Spinal cord (tissue), 10 donors: ENCODE measurements at places on chromosomes 2 and 18. TPM values are rescaled to one million over a fixed set of nuclear protein-coding genes. Genes with fewer than 3 reads are reported as not detected.
A peak's percentile ranks its signal among the peaks of the same experiment; 100 is the strongest.

DNA sequence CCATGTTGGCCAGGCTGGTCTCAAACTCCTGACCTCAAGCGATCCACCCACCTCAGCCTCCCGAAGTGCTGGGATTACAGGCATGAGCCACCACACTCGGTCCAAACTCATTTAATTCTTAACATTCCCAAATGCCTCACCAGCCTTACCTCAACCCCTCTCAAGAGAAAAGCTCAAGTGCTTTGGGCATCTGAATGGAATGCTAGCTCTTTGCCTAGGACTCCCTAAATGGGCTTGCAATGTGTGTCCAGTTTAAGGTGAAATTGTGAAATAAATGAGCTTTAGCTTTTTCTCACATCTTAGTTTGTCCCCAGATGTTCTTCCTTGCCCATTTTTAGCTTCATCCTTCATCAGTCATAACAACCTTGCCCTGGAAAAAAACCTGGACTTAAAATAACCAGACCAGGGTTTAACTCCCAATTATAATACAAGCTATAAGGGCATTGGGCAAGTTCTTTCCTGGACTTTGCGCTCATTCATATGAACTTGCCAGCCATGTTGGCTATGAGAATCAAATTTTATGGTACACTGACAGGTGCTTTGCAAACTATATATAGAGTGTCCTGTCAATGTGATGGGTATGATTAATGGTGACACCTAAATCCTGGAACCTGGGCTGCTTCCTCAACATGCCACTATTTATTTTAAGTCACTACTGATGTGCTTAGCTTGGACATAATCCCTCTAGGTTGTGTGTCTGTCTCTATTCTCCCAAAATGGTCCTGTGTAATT lies 95.1 kb upstream of the SERPINE2 start:
- H3K4me1 ChIP-seq, result no peaks in the 10 kb centered on the region
- no peaks in the 10 kb centered on the region for H3K36me3 ChIP-seq
- no peaks in the 10 kb centered on the region for H3K27me3 ChIP-seq
- no peak overlapping the region for H3K4me3 ChIP-seq
- no peak for DNase-seq

- H3K4me3 ChIP-seq, result no peak overlapping the region
- no peaks in the 10 kb centered on the region for H3K36me3 ChIP-seq
- DNase-seq, result no peak
- H3K4me1 ChIP-seq, result peaks cover 7% of the 10 kb centered on the region
Observed at GRCh38 chr2:159119652-159120257, 151.3 kb downstream of the TANC1 start.

DNA sequence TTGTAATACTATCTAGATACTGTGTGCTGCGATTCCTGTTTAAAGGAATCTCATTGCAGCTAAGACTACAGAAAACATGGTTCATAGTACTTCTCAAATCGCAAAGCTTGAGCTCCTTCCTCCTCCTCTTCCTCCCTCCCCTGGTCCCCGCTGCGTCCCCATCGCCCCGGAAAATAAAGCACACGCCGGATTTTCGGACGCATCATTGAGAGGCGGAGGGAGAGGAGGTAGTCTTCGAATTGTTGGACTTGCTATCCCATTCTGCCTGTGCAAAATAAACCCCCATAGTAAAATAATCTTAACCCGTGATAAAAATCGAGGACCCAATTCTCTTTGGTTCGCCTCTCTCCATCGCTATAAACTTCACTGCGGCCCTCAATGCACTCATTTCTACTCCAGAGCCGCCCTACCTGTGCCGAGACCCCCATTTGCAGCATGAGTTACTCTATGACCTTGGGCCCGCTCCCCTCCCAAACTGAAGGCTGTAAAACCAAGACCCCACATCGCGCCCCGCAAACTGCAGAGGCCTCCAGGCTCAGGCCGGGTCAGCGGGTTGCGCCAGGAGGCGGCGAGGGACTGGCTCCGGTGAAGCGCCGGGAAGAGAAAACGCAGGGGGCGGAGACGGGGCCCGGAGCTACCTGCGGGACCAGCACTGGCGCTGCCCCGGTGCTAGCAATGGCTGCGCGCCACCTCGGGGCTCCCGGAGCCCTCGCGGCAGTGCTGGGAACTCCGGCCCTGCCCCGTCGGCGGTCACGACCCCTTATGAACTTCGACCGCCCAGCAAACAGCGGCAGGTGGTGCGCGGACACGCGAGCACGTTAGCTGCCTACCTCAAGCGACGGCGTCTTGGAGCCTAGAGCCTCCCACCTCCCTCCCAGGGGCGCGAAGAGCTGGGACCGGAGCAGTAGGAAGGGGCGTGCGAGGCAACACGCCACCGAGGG lies 649 bp downstream of the ESCO1 start:
- H3K4me3 ChIP-seq, result peak overlapping the region; percentile 74
- H3K4me1 ChIP-seq, result peaks cover 18% of the 10 kb centered on the region
- no peaks in the 10 kb centered on the region for H3K27me3 ChIP-seq
- no peaks in the 10 kb centered on the region for H3K36me3 ChIP-seq

DNA sequence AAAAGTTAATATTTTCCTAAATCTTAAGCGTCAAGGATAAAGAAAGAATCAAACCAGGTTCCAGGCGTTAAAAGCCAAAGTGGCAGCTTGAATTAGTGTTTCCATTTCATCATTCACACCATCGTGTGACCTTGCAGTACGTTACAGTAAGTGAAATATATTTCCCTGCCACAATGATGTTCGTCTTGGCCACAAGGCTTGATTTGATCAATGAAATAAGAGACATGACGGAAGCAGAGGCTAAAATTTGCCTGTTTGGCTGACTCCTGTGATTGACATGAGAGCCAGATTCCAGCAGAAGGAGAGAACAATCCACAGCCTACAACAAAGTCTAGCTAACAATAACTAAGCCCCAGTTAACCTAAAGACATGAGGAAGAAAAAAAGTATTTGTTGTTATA lies 62.0 kb downstream of the ASXL2 start:
- no peaks in the 10 kb centered on the region for H3K27me3 ChIP-seq
- DNase-seq, result no peak
- H3K4me1 ChIP-seq, result no peaks in the 10 kb centered on the region
- no peak overlapping the region for H3K4me3 ChIP-seq
- H3K27ac ChIP-seq, result no peak overlapping the region

The PRKAG3 gene
- total RNA-seq, result 0.06 TPM

The METTL21A gene
- 25.7 TPM for total RNA-seq

GRCh38 chr2:99488539-99489062 lies 1.2 kb downstream of the REV1 start:
- no peak for DNase-seq
- peaks cover 10% of the 10 kb centered on the region for H3K4me1 ChIP-seq
- peak overlapping the region; percentile 90 for H3K27ac ChIP-seq
- peak overlapping the region; percentile 71 for H3K4me3 ChIP-seq

DNA sequence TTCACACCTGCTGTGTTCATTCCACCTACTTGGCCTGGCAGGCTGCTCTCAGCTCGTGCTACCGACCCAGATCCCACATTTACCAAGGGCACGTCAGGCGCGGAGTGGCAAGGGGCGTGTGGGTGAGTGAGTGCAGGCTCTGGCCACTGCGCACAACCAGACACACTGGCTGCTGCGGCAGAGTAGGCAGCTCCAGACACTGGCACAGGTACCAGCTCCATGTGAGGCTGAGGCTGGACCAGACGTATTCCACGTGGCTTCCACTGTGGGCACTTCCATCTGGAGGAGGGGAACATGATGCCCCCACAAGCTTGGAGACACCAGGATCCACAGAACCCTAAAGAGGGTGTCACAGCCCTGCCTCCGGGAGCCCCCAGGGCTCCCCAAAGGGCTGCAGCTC lies 74.6 kb upstream of the ZNF804A start:
- no peaks in the 10 kb centered on the region for H3K36me3 ChIP-seq
- DNase-seq, result no peak
- H3K27ac ChIP-seq, result no peak overlapping the region

GRCh38 chr2:177171418-177171865 lies 41.2 kb upstream of the HNRNPA3 start:
- H3K4me3 ChIP-seq, result no peak overlapping the region
- H3K27ac ChIP-seq, result no peak overlapping the region
- no peaks in the 10 kb centered on the region for H3K36me3 ChIP-seq
- no peaks in the 10 kb centered on the region for H3K27me3 ChIP-seq

GRCh38 chr2:85718885-85719492 lies 24.8 kb downstream of the GNLY start:
- no peaks in the 10 kb centered on the region for H3K4me1 ChIP-seq
- H3K4me3 ChIP-seq, result no peak overlapping the region
- no peak for DNase-seq
- H3K27ac ChIP-seq, result no peak overlapping the region
- H3K27me3 ChIP-seq, result no peaks in the 10 kb centered on the region

DNA sequence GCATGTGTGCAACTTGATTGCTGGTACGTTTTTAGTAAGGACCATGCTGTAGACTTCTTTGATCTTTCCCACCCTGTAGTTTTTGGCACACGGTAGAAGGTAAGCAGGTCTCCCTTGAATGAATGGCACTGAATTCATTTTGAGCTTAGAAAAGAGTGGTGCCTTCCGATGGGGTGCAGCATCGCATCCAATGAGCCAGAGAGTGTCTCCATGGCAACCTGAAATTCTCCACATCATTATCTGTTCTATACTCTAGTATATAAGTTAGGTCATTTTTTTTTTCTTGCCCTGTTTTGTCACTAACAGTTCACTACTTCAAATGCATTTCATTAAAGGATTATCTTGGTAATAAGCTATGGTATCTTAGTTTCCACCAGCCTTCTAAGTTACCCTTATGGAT lies 81.2 kb upstream of the REV1 start:
- H3K36me3 ChIP-seq, result peaks cover 4% of the 10 kb centered on the region
- no peak for DNase-seq
- no peaks in the 10 kb centered on the region for H3K27me3 ChIP-seq
- H3K27ac ChIP-seq, result no peak overlapping the region

DNA sequence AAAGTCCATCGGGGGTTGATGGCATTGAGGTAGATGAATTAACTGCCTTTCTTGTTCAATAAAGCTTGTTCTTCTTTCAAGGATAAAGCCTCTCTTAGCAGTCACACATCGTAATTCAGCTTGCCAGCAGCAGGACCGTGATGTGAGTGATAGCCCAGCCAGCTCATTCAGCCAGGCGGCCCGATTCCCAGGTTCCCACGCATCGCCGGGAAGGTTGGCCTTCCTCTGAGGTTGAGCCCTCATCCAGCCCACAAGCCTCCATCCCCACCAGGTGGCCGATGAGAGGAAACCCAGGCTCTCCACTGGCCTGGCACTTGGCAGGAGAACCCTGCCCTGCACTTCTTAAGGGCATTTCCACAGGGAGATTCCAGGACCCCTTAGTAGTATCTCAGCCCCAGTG lies 4.7 kb downstream of the AGAP1 start:
- no peaks in the 10 kb centered on the region for H3K27me3 ChIP-seq
- H3K27ac ChIP-seq, result no peak overlapping the region
- H3K36me3 ChIP-seq, result peaks cover 5% of the 10 kb centered on the region
- H3K4me1 ChIP-seq, result peaks cover 65% of the 10 kb centered on the region
- H3K4me3 ChIP-seq, result no peak overlapping the region
- DNase-seq, result no peak

DNA sequence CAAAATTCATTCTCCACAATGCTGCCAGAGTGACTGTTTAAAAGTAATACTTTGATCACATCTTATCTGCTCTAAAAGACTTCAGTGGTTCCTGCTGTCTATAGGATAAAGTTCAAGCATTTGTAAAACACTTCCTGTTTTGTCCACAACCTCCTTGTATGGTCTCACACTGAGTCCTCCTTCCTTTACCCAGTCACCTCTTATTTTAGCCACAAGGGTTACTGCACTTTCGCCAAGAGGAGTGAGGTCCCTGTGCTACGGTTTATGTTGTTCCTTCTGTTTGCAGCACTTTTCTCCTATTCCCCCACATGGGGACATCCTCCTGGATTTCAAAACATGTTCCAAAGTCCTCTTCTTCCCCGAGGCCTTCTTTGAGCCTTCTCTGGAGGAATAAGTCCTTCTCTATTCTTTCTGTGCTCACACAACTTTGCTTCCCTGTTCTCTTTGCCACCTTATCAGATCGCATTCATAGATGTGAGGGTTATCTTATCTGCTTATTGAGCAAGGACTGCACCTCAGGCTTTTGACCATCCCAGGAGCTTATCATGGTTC lies 112.2 kb upstream of the NABP1 start:
- no peak overlapping the region for H3K27ac ChIP-seq
- H3K4me1 ChIP-seq, result peaks cover 3% of the 10 kb centered on the region
- no peak for DNase-seq
- H3K4me3 ChIP-seq, result no peak overlapping the region

GRCh38 chr2:149365931-149366583 lies 35.7 kb downstream of the LYPD6 start:
- no peak overlapping the region for H3K27ac ChIP-seq
- H3K4me3 ChIP-seq, result no peak overlapping the region
- H3K36me3 ChIP-seq, result no peaks in the 10 kb centered on the region
- DNase-seq, result no peak
- no peaks in the 10 kb centered on the region for H3K4me1 ChIP-seq

The TMEM37 gene
- total RNA-seq, result 0.69 TPM

DNA sequence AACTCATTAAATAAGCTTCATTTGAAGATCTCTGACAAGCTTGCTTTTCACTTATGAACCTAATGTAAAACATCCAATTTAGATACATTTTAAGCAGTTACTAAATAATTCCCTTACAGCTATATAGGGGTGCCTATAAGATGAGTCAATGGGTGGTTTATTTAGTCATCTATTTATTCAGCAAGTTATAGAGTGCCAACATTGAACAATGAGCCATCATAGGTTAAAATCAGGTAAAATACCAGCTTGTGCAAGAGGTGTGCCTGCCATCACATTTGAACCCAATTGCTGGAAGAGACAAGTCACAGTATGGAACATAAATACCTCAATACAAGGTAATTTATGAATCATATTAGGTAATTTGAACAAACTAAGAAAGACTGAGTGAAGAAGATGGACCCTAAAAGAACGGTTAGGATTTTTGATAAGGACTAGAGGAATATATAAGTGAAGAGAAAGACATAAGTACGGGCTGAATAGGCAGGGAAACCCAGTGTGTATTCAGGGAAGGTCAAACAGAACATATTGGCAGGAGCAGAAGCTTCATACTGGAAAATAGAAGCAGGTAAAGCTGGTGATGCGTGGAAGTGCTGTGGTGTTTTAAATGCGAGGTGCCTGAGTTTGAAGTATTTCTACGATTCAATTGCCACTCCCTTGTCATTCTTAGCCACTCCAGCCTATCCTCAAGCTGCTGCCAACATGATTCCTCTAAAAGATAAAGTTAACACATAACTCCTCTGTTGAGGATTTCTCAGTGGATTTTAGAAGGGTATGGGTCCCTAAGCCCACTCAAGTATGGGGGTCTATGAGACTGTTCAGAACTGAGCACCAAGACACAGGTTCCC lies 18.9 kb upstream of the STAT4 start:
- no peak for DNase-seq
- no peak overlapping the region for H3K4me3 ChIP-seq
